ENCODE measurements at places on chromosomes 2 and 18.

DNA sequence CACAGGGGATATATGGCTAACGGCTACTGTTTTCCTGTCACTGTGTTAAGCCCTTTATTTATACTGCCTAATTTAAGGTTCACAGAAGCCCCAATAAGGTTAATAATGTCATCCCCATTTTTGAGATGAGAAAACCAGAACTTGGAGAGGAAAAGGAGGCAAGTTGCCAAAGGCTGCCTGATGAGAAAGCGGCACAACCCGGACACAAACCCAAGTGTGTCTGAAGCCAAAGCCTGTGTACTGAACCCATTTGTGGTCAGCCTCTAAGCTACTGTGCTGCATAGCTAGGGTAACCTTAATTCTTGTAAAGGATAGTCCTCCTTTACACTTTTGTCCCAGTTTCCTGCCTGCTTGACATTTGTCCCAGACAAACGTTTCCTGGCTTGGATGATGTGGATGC, 954.7 kb upstream of the FANCL start:
- no peak for DNase-seq

DNA sequence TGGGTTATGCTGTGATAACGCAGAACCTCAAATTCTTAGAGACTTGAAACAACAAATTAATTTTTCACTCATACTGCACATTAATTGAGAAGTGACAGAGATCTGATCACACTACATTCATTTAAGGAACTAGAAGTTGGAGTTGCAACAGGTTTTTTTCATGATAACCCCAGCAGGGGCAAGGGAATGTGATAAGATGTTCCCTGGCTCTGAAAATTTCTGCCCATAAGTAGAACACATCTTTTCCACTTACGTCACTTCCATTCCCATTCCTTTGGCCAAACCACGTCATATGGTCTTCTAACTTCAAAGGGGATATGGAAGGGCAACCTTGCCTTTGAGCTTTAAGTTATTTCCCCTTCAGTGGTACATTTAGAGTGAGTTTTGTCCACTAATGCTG, 29.7 kb upstream of the PSME4 start:
- no peak for DNase-seq

DNA sequence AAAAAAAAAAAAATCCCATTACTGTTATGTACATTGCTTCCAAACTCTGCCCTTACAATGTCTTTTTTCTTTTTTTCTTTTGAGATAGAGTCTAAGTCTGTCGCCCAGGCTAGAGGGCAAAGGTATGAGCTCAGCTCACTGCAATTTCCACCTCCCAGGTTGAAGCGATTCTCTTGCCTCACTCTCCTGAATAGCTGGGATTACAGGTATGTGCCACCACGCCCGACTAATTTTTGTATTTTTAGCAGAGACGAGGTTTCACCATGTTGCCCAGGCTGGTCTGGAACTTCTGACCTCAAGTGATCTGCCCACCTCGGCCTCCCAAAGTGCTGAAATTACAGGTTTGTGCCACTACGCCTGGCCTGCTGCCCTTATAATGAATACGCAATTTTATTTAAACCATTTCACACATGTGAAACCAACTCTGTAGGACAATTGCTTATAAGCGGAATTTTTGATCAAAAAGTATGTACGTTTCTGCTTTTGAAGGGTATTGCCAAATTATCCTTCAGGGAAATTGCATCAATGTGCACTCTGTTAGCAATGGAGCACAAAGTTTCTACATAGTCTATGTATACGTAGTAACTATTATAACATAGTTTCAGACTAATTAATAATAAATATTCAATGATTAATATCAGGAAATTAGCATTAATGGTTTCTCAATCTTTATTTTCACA, 55.7 kb upstream of the ACTR3 start:
- no peak for DNase-seq

DNA sequence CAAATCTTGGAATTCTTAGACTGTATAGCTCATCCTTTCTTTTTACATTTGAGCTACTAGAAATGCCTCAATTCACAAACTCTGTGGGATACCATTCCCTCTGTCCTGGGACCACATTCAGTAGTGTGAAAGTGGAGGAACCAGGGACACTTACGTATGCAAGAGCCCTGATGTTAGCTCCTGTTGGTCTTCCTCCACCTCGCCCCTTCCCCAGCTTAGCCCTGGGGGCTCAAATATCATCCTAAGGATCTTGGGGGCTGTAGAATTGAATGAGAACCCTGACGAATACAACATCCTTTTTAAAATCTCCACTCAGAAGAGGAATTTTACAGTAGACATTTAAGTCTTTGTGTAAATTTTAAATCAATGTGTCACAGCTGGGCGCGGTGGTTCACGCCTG, 65.2 kb upstream of the RAPH1 start:
- DNase-seq: no peak

DNA sequence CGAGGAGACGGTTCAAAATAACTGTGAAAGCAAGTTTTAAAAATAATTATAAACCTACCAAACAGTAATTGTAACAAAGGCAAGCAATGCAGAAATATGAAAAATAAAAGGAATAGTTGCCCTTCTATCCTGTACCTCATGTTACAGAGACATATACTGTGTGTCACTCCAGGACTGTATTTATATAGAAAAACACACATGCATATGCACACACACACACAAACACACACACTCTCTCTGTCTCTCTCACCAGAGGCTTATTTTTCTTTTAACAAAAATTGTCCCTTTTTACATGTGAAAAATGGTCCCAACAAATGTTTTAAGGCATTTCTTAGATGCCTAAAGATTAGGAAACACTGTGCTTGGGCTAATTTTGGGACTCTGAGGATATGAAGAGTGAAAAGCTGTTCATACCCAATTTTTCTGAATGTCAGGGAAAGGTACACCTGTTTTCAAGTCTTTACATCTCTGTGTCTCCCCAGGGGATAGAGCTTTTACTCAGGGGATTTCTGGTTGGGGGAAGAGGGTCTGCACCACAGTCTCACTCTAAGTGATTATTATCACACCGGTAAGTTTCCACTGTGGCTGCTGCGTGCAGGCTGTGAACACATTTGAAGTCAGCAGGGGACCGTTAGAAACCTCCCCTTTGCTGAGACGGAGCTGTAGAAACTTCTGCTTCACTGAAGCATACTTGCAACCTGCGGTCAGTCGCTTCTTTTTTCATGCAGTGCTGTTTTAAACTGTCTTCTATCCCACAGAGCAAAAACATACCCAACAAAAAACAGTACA, 51.4 kb upstream of the SPAG16 start:
- no peak for DNase-seq

DNA sequence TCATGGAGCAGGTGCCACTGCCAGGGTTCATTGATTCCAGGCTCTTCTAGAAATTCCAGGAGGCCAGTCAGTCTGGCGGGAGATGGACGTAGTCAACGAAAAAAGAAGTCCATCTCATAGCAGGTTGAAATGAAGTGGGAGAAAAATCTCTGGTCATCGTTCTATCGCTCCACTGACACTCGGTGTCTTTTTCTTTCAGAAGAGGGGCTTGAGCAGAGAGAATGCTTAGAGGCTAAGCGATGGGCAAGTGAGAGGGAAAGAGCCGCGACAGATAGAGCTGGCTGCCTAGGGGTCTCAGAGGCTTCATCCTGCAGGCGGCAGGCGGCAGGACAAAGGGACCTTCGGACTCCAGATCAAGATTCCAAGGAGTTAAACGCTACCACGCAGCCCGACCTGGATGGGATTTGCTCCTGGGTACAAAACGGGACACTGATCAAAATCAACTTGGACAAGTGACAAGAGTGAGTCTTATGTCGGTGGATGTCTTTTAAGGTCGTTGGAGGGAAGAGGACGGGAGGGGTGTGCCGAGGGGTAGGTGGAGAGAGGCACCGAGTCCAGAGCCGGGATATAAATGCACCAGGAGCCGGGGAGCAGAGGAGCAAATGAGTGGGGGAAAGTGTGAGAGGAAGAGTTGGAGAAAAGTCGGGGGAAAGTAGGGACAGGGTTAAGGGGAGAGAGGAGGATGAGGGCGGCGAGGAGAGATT, 677 bp upstream of the TMEM178A start:
- DNase-seq: no peak

- DNase-seq: no peak
Measured at GRCh38 chr2:234453216-234453615, 43.7 kb downstream of the ARL4C start.

GRCh38 chr2:171095014-171095582, 65.6 kb downstream of the TLK1 start:
- no peak for DNase-seq

GRCh38 chr2:147845411-147845971, 662 bp downstream of the ACVR2A start:
- DNase-seq: no peak

GRCh38 chr2:218964041-218964771, 4.7 kb downstream of the CDK5R2 start:
- DNase-seq: no peak

- DNase-seq: no peak
Measured at GRCh38 chr2:140257692-140258300, 1477.6 kb upstream of the NXPH2 start.

DNA sequence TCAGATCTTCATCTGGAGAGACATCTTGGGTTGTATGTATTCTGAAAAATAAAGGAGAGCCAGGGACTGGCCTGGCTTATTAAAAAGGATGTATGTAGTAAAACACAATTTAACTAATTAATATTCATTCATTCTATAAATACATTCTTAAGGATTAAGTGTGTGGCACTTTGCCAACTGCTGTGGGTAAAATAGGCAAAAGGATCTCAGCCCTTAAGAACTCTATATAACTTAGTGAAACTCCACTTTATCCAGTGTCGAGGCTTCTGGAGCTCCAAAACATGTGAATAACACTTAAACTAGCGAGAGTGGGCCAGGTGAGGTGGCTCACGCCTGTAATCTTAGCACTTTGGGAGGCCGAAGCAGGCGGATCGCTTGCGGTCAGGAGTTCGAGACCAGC, 7.7 kb upstream of the STK39 start:
- DNase-seq: no peak

GRCh38 chr18:56309104-56309503, 329.3 kb downstream of the TXNL1 start:
- no peak for DNase-seq

DNA sequence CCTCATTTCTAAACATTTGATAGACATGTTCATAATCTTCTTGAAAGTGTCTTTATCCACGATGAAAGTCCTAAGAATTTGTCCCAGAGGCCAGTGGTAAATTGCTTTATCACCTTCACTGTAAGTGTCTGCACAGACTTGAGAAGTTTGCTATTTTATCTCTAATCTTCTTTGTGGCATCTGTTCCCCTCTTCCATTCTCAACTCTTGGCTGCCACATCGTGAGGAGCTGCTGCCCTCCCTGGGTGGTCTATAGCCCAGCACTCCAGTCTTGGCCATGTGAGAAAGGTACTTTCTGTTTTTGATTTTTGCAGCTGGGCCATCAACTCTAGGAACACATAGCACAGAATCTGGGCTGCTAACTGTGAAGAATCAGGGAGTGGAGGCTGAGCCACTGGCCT, 45.5 kb downstream of the SLC14A2 start:
- no peak for DNase-seq

DNA sequence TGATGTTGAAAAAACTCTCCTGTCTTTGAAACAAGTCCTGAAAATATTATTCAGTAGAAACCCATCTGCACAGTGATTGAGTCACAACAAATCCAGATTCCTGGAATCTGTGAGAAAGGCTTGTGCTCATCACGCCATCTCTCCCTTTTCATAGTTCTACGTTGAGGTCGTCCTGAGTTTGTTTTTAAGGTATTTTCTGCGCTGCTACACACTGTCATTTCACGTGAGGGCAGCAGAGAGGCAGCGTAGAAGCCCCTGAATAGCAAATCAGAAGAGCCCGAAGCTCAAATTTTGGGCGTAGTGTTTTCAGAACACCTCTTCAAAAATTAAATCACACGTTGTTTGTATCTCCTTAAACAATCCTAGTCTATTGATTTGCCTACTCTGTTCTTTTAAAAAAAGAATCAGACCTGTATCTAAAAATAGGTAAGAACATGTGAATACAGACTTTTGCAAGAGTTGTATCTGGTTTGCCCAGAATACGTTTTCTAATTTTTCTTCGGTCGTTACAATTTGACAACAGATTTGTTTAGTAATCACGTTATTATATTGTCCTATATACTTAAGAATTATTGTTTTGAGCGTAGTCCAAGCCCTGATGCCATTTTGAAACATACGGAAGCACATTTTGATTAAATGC, 61.6 kb upstream of the SLC38A11 start:
- no peak for DNase-seq

DNA sequence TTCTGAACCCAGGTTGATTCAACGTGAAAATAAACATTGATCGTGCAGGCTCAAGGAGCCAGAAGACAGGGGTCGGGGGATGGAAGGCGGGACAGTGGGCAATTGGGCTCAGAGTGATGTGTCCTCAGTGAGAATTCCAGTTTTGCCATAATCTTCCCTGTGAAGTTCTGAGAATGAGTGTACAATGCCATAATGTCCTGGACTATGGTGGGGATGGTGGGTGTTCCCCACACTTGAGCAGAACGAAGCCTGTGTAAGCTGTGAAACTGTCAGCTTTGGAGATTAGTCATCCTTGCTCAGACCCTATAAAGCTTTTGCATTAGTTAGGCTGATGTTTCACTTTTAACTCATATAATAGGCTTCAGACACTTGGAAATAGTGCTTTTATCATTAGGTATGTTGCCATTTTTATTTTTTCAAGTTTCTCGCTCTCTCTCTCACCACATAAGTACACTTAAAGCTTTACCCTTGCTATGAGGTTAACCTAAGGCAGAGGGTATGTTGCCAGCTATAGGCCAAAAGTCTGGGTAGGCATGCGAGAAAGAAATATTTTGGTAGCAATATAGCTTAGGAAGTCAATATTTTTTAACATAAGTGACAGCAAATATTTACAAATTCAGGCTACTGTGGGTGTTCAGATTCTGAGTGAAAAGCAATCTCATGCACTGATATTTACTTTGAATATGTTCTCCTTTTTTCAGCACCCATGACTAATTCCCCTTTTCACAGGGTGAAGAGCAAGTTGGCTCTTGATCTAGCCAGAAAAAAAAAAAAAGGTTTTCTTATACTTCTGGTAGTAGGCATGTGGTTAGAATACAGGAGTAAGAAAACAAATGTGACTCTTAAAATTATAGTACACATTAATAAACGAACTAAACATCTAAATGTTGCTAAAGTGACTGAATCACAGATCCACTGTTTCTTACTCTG, 47.2 kb downstream of the CDC42EP3 start:
- no peak for DNase-seq

GRCh38 chr18:62249478-62250097, 62.5 kb downstream of the RELCH start:
- peak; percentile 25 for DNase-seq

GRCh38 chr2:240401781-240402551, 33.5 kb upstream of the GPC1 start:
- DNase-seq: no peak

- DNase-seq: no peak
Measured at GRCh38 chr2:156037482-156037881, 295.0 kb downstream of the NR4A2 start.

GRCh38 chr2:27531983-27532382, 35.3 kb downstream of the GCKR start:
- no peak for DNase-seq

DNA sequence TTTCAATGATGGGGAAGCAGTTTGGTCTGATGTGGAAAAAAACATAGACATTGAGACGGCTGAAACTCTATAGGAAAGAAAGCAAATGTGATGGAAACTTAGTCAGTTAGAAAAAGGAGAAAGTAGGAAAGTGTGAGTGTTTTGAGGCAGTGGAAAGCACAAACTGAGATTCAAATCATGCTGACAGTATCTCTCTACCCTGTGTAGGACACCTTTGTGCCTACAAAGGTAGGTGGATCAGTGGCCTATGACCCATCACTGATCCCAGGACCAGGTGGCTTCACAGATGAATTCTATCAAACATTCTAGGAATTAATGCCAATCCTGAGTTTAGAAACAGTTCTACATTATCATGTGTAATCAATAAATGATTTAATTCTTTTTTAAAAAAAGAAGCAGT, 57.1 kb downstream of the CD226 start:
- DNase-seq: no peak

- DNase-seq: no peak
Measured at GRCh38 chr2:174606336-174606735, 8.7 kb upstream of the WIPF1 start.
